Psoas muscle (tissue), 8 donors: ENCODE measurements at places on chromosomes 16 and 17. TPM values are rescaled to one million over a fixed set of nuclear protein-coding genes. Genes with fewer than 3 reads are reported as not detected.

GRCh38 chr17:44385287-44386181 lies 3.9 kb downstream of the ITGA2B start:
- DNase-seq: peak; percentile 74

DNA sequence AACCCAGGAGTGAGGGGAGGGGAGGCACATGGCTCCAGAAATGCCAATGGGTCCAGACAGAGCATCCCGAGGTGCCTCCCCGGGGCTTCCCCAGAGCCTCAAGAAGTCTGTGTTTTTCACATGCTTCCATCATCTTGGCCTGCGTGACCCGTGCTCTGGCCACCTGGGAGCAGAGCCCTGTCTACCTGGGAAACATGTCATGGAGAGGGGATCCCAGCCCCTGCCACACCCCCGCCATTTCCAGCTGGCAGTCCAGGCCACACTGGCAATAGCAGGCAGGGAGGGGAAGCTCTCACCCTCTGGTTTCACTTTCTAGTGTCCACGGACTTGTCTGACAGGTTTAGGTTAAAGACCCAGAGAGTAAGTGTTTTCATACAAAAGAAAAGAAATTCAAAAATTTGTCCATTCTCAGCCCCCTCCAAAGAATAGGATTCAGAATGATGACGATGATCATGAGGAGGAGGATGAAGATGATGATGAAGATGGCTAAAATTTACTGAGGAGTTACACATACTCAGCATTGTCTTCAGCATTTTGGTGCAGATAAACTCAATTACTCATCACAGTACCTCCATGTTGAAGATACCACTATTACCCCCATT lies 9.0 kb downstream of the SMIM5 start:
- DNase-seq: no peak

DNA sequence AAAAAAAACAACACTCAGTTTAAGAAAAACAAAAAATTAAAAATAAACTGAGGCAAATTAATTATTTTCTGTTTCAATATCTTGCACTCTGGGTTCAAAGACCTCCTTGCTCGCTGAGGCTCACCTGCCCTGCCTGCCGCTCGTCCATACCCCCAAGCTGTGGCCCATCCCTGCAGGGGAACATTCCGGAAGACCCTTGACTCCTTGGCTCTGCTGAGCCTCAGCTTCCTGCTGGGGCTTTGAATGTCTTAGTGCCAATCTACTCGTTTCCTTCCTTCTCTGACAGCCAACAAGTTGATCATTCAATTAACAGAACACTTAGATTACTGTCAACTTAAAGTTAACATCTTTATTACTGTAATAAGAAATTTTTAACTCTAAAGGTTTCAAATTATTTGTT lies 24.3 kb downstream of the G6PC1 start:
- DNase-seq: no peak

Gene CHRNB1
- 91.7 TPM for polyA plus RNA-seq

- DNase-seq: no peak
These were observed 376.1 kb downstream of the SEC14L1 start for GRCh38 chr17:77516902-77517301.

GRCh38 chr16:27859020-27859419 lies 204.5 kb downstream of the GSG1L start:
- no peak for DNase-seq

GRCh38 chr17:561116-561515 lies 153.5 kb downstream of the VPS53 start:
- no peak for DNase-seq

Gene MFAP4
- 5.8 TPM for polyA plus RNA-seq

Gene NPB
- 2.9 TPM for polyA plus RNA-seq

Gene CNTNAP4
- 0.03 TPM for polyA plus RNA-seq

GRCh38 chr16:85235991-85236817 lies 123.9 kb upstream of the CIBAR2 start:
- no peak for DNase-seq

DNA sequence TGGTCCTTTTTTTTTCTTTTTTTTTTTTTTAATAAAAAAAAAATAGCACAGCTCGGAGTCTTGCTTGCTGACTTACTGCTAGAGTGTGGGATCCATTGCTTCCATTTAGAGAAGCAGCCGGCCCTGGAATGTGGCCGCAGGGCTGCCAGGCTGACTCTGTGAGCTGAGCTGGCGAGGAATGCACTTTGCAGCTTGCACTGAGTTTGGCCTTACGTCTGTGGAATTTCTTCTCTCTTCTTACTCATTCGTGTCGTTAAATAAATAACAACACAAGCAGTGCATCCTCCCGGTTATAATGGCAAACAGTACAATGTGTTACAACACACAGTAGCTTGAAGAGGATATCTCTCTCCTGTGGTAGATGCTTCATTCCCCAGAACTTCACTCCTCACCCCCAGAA lies 69.2 kb downstream of the PRKCB start:
- DNase-seq: no peak

Gene C16orf46
- polyA plus RNA-seq: 0.85 TPM

Gene TBC1D3I
- 0.55 TPM for polyA plus RNA-seq

GRCh38 chr17:30226878-30227277 lies 8.6 kb downstream of the SLC6A4 start:
- no peak for DNase-seq

Gene VAMP2
- 35.2 TPM for polyA plus RNA-seq

DNA sequence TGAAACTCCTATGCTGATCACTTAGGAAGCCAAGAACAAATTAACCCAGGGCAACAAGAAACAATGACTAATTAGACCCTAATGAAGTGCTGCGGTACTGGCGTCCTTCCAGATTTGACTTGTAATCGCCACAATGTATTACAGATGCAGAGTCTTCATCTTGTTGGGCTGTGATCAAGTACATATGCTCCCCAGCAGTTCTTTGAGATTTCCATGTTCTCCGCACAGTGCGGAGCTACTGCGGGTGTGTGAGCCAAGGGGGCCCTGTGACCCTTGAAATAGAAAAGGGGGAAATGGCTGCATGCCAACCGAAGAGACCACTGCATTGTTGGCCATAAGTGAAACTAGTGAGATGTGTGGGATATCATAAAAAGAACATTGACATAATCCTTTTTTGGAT lies 469.9 kb downstream of the MAF start:
- DNase-seq: no peak

Gene MIS12
- 13.1 TPM for polyA plus RNA-seq

DNA sequence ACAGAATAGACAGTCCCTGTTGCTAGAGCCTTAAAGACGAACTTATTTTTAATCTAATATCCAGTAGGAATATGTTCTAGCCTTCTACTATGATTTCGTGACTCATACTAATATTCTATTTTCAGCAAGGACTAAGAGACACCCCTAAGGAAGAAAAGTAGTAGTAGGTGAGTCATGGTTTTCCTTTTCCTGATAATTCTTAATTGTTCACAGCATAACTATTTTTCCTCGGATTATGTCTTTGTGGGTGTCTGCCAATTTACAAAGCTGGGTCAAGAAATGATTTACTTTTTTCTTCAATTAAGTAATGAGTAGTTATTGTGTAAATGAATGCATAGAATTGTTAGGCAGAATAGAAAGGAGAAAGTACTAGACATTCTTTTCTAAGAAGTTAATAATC lies 292.2 kb downstream of the TOX3 start:
- no peak for DNase-seq

DNA sequence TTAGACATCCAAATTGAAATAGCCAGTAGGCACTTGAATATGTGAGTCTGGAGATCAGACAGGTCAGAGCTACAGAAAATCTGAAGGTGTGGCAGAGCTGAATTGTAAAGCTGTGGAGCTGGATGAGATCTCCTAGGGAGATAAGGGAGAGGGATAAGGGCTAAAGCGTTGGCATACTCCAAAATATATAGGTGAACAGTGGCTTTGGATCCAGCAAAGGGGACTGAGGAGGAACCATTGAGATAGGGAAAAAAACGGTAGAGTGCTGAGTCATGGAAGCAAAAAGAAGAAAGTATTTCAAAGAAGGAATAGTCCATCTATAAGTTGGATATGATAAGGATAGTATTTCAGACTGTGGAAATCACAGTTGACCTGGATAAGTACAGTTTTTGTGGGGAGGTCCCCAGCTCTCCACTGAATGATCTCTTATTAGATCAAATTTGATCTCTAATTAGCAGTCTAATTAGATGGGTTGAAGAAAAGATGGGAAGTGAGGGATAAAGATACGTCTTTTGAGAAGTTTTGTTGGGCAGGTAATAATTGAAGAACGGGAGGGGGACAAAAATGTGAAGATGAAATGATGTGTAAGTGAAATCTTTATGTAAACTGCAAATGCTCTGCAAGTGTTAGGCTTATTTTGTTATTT lies 587 bp upstream of the DBF4B start:
- no peak for DNase-seq

GRCh38 chr16:29858974-29859373 lies 4.1 kb downstream of the CDIPT start:
- DNase-seq: no peak

DNA sequence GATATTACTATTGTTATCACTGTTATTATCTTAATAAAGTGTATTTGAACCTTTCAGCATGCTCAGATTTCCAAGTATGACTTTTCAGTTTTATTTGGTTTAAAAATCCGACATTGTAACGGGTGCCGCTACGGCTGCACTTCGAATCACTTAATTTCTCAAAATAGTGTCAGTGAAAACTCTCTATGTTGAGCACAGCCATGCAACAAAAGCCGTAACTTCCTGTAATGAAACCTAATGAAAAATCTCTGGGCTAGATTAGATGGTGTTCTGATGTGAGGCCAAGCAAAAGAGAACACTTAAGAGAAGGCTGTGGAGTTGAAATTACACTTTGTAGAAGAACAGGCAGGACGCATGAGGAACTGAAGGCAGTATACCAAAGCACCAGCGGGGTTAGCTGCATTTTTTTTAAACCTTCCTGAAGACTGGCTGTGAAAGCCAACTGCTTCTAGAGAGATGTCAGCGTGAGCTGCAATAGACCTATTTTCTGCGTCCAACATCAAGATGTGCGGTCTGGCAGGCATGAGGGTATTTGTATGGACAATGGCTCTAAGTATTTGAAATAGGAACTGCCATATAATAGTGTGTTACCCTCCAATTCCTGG lies 1545.0 kb upstream of the GOT2 start:
- DNase-seq: no peak

Gene KCNJ2
- 6.7 TPM for polyA plus RNA-seq

GRCh38 chr16:68696514-68696913 lies 40.6 kb upstream of the CDH1 start:
- no peak for DNase-seq

GRCh38 chr17:70076189-70076588 lies 1.2 kb downstream of the KCNJ16 start:
- DNase-seq: no peak

GRCh38 chr16:51144203-51144602 lies 6.9 kb downstream of the SALL1 start:
- DNase-seq: no peak

Gene CPHXL2
- not detected for polyA plus RNA-seq

- peak; percentile 53 for DNase-seq
These were observed 43.4 kb upstream of the SLC38A10 start for GRCh38 chr17:81338274-81339190.

DNA sequence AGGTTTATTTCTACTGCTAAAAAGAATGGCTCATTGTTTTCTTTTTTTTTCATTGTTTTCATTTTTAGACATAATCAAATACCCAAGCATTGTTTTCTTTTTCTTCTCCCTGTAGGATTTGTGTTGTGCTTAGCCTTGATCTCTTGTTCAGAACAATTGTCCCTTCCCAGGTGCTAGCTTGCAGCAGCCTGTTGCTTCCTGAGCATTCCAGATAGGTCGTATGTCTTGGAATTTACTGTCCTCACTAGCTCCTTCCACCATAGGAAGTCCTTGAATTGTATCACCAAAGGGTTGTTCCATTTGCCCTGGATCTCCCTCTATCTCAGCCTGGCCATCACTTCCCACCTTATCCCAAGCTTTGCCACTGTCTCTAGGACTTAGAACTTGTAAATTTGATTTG lies 10.0 kb upstream of the VPS4A start:
- no peak for DNase-seq

Gene ZP2
- polyA plus RNA-seq: not detected

- DNase-seq: no peak
These were observed 175.6 kb upstream of the CDH11 start for GRCh38 chr16:65297453-65297852.

Gene DPEP3
- polyA plus RNA-seq: 0.12 TPM

Gene MED13
- polyA plus RNA-seq: 6.6 TPM

- no peak for DNase-seq
These were observed 238.1 kb downstream of the NTN1 start for GRCh38 chr17:9259419-9259818.

GRCh38 chr16:67170168-67170948 lies at the start of gene NOL3:
Gene NOL3, plus strand, starts transcription at chr16:67170538.
- DNase-seq: peak; percentile 95

DNA sequence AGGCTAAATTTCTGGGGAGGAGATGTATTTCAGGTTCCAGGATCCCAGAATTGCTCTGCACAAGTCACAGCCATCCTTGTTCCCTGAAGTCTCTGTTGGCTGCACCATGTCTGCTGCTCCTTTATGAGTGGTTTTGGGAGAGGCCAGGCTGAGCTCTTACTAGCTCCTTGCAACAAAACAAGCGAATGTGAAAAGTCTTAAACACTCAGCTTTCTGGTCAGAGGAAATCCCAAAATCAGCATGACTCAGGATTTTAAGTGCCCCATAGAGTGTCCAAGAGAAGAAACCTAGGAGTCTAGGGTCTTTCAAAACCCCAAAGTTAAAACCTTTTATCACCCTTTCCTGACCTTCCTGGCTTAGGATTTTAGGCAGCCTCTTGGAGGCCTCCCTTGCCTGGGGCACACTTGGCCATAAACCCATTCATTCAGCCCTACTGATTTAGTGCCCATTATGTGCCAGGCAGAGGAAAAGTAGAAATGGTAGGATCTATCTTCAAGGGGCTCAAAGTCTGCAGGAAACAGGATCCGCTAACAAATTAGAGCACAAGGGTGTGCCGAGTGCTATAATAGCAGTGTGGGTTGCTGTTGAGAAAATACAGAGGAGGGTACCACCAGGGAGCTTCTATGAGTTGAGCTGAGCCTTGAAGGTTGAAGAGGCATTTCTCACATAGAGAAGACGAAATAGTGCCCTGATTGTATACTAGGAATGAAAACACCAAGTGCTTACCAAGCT lies 36.9 kb downstream of the SOST start:
- no peak for DNase-seq

DNA sequence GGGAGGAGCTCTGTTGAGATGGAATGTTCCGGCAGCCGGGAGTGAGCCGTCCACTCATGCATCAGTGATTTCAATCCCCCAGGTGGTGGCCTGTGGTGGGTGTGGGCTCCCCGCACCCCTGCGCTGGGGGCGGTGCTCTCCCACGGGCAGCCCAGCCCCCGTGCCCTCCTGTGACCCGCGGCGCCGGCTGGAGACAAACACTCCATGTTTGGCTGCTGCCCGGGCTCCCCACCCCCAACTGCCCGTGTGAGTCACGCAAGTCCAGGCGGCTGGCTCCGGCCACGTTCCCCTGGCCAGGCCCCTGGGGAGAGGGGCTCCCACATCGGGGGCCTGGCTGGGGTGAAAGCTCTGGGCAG lies 29.4 kb downstream of the CACNA1H start:
- peak; percentile 63 for DNase-seq

- DNase-seq: no peak
These were observed 66.3 kb downstream of the BPTF start for GRCh38 chr17:67891481-67892119.

Gene SPATA22
- not detected for polyA plus RNA-seq

DNA sequence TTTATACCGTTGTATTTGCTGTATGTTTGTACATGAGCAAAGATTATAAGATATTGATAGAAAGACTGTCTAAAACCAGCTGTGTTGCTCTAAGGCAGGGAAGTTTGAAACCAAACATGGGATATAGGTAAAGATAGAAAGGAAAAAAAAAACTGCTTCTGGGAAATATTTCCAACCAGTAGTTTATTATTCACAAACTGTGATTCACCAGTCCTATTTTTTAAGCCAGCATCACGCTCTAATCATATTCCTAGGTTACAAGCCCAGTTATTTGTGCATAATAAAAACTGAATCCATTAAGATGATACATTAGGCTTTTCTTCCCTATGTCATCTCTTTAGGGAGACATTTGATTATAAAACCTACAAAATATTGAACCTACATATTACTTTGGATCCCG lies 4.0 kb downstream of the ERN1 start:
- no peak for DNase-seq
